ENCODE measurements at places on chromosomes 2 and 18. TPM values are rescaled to one million over a fixed set of nuclear protein-coding genes. Genes with fewer than 3 reads are reported as not detected.

IL1A gene
- 1.3 TPM for total RNA-seq

STAT4 gene
- 11.5 TPM for total RNA-seq

PRSS56 gene
- not detected for total RNA-seq

SEMA4C gene
- 42.0 TPM for total RNA-seq

MAPRE2 gene
- 26.3 TPM for total RNA-seq

CCDC68 gene
- total RNA-seq, result 10.6 TPM

GAREM2 gene
- 2.8 TPM for total RNA-seq

BOLL gene
- total RNA-seq, result not detected

ZC3H8 gene
- 24.9 TPM for total RNA-seq

SERPINB10 gene
- 0.64 TPM for total RNA-seq

FBXO36 gene
- total RNA-seq, result 6.3 TPM

ANKRD30B gene
- not detected for total RNA-seq

HMSD gene
- 0.17 TPM for total RNA-seq

RAB17 gene
- total RNA-seq, result 48.0 TPM

TRIM43 gene
- not detected for total RNA-seq

TEX44 gene
- not detected for total RNA-seq

All from lung (tissue), 17 donors.